Head of caudate nucleus (tissue), 42 donors: ENCODE measurements at places on chromosomes 3 and 15.

DNA sequence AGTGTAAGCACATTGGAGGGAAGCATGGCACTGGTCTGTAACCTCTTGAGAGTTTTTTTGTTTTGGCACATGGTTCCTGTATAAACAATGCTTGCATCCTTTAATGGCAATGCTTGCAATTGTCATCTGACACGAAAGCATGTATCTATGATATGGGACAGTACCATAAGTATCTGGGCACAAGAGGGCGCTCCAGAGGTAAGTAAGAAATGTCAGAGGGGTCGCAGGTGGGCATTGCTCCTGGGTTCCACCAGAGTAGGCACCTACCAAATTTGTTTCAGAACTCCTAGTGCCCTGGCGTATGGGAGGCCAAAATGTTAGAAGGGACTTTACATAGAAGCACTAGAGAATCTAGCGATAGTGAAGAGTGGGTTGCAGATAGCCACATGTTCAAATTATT is 58.7 kb upstream of the BCHE start:
- no peak for DNase-seq

DNA sequence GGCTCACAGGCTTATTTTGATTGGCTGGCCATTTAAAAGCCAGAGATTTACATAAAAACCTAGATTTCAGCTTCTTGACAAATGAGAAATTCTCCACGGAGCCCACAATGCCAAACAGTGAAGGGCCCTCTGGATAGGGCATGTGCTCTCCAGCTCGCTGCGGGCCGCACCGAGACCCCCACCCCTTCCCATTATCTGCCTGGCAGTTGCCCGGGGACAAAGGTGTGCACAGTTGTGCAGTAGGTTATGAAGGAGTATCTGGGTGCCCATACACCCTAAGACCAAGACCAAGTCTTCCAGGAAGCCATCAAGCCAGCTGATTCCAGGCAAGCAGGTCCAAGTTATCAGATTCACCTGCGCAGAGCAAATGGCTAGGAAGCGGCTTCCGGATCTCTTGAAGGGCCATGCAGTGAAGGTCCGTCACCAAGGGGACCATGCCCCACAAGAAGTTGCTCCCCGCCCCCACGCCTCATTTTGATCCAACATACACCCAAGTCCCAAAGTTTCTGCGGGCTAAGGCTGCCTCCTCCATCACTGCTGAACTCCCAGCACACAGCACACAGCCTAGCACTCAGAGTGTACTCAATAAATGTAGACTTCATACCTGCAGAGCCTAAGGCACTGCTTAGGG is 1.3 kb downstream of the MRPS25 start:
- no peak for DNase-seq

GRCh38 chr15:85421116-85421925 is 40.9 kb downstream of the AKAP13 start:
- no peak for DNase-seq

- no peak for DNase-seq
Measured at GRCh38 chr15:92883163-92883875, 16.8 kb upstream of the CHD2 start.

- DNase-seq = no peak
Measured at GRCh38 chr3:55017876-55018275, 90.0 kb upstream of the LRTM1 start.

- DNase-seq = no peak
Measured at GRCh38 chr3:60633644-60634043, 617.6 kb downstream of the FHIT start.

- no peak for DNase-seq
Measured at GRCh38 chr15:33109345-33109744, 85.2 kb downstream of the FMN1 start.

DNA sequence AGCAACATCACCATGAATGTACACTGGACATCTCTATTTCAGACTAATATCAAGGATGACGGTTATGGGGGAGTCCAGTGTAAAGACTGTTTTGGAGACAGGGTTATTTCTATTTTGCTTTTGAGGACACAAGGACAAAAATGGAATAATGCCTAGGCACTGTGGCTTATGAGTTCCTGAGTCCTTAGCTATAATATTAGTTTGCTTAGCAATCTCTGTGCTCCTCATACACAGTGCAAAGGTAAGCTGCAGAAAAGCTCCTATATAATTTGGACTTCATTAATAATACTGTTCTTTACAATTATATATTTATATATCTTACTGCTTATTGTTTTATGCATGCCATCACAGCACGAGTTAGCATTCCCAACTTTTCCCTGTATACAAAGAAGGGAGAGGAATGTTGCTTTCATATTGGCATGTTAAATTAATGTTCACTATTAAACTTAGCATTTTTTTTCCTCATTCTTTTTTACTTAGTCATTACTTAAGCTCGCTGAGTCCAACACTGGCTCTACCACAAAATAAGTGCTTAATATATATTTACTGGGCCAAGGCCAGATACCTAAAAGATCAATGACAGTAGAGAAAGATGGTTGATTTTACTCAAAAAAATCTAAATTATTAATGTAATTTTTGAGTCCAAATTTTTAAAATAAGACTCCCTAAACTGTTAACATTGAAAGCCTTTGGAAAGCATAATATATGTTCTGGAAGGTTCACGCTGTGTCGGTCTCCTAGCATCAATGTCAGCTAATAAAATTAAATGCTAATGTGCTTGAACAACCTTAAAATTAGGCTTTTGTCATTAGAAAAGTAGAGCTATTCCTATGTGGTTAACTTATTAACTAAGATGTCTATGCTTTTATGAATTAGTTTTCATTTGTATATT is 13.8 kb downstream of the THBS1 start:
- DNase-seq = no peak

DNA sequence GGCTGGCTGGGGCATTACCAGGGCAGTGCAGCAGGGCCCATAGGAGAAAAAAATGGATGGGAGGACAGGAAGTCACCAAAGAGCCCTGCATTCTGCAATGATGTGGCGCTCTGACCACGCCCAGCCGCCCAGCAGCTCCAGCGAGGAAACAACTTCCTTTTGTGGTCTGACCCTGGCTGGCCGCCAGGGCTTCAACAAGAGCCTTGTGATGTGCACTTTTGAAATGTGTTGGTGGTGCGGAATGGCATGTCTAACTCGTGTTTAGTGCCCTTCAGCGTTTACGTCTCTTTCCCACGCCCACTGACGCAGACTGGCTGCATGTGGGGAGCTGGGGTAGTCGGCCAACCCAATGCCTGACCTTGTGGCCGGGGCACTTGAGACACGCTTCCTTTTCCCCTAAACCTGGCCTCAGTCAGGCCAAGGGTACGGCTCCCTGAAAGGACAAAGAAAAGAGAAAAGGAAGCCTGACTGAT is 81.9 kb upstream of the CTNNB1 start:
- DNase-seq = peak; percentile 76

DNA sequence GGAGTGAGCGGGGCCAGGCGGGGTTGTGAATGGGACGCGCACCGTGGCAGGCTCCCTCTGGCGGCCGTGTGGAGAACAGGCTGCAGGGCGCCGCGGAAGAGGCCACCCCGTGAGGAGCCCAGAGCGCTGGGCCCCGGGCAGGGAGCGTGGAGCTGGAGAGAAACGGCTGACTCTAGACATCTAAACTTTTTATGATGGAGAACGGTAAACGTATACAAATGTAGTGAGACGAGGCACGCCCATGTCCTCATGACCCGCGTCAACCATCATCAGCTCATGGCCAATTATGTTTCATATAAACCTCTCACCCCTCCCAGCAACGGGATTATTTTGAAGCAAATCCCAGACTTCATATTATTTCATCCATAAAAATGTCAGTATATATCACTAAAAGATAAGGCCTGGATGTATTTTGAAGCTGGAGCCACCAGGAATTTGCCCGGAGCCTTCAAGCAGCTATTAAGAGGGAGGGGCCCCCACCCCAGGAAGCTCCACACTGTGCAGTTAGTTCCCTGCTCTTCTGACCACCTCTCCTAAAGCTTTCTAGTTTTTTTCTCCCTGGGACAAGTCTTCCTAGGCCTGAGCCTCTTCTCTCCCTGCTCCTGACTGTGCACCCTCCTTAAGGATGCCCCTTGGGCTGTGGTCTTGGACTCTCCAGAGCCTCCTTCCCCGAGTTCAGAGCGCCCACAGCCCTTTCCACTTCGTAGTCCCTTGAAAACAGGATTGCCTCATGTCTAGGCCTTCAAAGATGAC is 149.5 kb downstream of the SMAD6 start:
- peak; percentile 70 for DNase-seq

DNA sequence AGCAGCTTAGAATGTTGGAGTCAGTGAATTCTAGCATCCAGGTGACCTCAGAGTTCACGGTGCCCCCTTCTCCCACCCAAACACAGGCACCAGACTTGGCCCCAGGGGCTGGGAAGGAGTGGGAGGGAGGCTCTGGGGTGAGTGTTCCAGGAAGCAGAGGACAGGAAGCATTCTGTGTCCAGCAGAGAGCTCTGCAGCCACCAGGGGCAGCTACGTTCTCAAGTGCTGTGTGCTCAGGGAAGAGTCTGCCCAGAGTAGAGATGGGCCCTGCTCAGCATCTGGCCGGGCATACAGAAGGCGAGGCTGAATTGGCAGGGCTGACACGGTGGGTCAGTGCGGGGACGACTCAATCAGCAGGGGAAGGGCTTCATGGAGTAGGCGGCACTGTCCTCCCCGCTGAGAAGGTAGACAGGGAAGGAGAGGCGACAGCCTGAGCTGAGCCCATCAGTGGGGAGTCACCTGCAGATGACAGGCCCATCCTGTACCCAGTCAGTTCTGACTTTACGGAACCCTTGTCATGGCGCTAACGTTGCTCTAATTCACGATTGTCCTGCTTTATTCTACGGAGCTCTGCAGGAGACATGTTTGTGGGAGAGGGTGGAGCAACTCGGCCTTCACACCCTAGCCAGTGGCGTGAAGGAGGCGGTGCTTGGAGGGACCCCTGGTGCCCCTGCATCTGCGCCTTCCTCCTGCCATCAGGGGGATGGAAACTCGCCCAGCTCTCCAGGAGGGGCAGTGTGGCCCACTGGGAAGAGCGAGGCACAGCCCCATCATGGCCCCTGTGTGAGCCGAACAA is 82.2 kb downstream of the C3orf70 start:
- no peak for DNase-seq

GRCh38 chr15:68278345-68278594 is 725 bp downstream of the FEM1B start:
- DNase-seq = no peak

- no peak for DNase-seq
Measured at GRCh38 chr3:37753428-37753827, 108.3 kb upstream of the CTDSPL start.

GRCh38 chr15:62823561-62823960 is 219.0 kb upstream of the TPM1 start:
- no peak for DNase-seq

DNA sequence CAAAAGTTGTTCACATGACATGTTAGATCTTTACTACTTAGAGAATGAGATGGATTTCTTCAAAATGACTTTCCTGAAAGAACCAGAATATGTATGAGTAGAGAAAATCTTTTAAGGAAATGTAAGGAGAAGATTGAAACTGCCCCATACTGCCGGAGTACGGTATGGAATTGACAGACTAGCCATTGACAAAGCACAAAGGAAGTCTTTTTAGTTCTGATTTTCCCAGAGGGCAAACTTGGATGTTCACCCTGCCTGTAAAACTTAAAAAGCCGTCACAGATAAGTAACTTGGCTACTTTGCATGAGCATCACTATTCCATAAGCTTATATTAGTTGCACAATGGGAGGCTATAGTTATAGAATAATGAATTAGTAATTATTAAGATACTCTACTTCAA is 93.8 kb downstream of the NECTIN3 start:
- no peak for DNase-seq

GRCh38 chr3:174767406-174767805 is 91.7 kb upstream of the NAALADL2 start:
- no peak for DNase-seq

DNA sequence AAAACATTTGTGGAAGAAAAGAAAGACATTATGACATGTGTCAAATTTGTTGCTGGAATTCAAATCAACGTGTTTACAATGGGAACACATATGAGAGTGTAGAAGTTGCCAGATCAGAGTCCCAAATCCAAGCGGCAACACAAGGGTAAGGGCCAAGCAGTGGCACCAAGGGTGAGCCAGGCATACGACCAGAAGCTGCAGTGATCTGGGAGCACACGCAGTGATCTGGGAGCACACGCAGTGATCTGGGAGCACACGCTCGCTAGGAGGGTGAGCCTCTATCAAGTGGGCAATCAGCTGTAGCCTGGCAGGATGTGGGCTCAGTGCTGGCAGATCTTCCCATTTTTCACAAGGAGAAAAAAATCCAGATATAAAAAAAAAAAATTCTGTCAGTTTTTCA is 148.2 kb downstream of the TLE3 start:
- no peak for DNase-seq

DNA sequence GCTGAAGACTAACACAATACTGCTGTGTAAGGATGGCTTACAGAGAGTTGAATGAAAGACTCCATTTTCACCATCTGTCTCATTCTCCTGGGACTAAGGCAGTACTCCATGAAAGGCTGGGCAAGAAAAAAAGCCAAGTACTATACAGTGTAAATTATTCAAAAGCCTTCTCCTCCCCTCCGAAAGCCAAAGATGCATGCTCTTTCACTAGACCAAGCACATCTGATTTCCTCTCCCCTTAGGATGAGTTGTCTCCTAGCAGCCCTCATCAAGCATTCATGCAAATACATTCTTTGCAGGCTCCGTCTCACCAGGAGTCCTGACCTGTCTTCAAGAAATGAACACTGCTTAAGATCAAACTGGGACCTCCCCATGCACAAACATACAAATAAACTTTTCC is 133.5 kb upstream of the THBS1 start:
- DNase-seq = no peak
